Calu3 (cell line): ENCODE measurements at places on chromosomes 12 and 14. TPM values are rescaled to one million over a fixed set of nuclear protein-coding genes. Genes with fewer than 3 reads are reported as not detected.

GRCh38 chr12:68455691-68456345, 123.7 kb upstream of the MDM1 start:
- no peak for DNase-seq

The PPFIBP1 gene
- total RNA-seq: 58.7 and 64.8 TPM in 2 replicates

GRCh38 chr12:113852695-113853490, 113.2 kb downstream of the RBM19 start:
- DNase-seq: no peak

The POTEG gene
- total RNA-seq: not detected in 2 replicates

The SDSL gene
- 19.9 and 25.5 TPM in 2 replicates for total RNA-seq

GRCh38 chr14:39366460-39367386, 65.5 kb downstream of the FBXO33 start:
- no peak for DNase-seq
